Myometrial cell (primary cell): ENCODE measurements at places on chromosomes 2 and 18. TPM values are rescaled to one million over a fixed set of nuclear protein-coding genes. Genes with fewer than 3 reads are reported as not detected.

Gene FAHD2B
- 11.2 and 11.9 TPM in 2 replicates for total RNA-seq

Gene ZBTB7C
- total RNA-seq: not detected in 2 replicates

Gene LYG1
- 1.1 TPM in 1 of 2 replicates, not detected in the other for total RNA-seq

Gene SERPINB8
- total RNA-seq: 19.8 and 23.9 TPM in 2 replicates

Gene OTOS
- not detected in 2 replicates for total RNA-seq

Gene DARS1
- 68.9 and 93.6 TPM in 2 replicates for total RNA-seq

Gene GPR17
- not detected in 2 replicates for total RNA-seq

Gene IMPA2
- total RNA-seq: 16.8 and 21.3 TPM in 2 replicates

Gene CPLX4
- not detected in 2 replicates for total RNA-seq

Gene DPP10
- not detected in 2 replicates for total RNA-seq

Gene MBP
- total RNA-seq: 16.4 and 28.5 TPM in 2 replicates

Gene BUB1
- 51.6 and 57.4 TPM in 2 replicates for total RNA-seq

Gene NRP2
- total RNA-seq: 48.9 and 75.0 TPM in 2 replicates

Gene FHOD3
- under 0.01 and 0.29 TPM in 2 replicates for total RNA-seq

Gene DNAH6
- total RNA-seq: 0.29 and 0.35 TPM in 2 replicates

Gene IL36RN
- total RNA-seq: not detected in 2 replicates

Gene RNF152
- 2.1 and 4.3 TPM in 2 replicates for total RNA-seq

Gene LYG2
- total RNA-seq: not detected in 2 replicates

Gene TEKT4
- total RNA-seq: not detected in 2 replicates

Gene TUBA3E
- not detected in 2 replicates for total RNA-seq

Gene SALL3
- total RNA-seq: not detected in 2 replicates

Gene AOX1
- 116 and 131 TPM in 2 replicates for total RNA-seq

Gene SCN3A
- total RNA-seq: not detected in 2 replicates

Gene CCDC74A
- total RNA-seq: 20.0 and 30.3 TPM in 2 replicates

Gene PNKD
- 56.2 and 61.1 TPM in 2 replicates for total RNA-seq

Gene REEP1
- total RNA-seq: not detected in 2 replicates

Gene ICOS
- total RNA-seq: not detected in 2 replicates

Gene ANO7
- total RNA-seq: 0.29 TPM in 1 of 2 replicates, not detected in the other

Gene AFF3
- under 0.01 TPM in 1 of 2 replicates, not detected in the other for total RNA-seq

Gene TMEM169
- total RNA-seq: 1.1 and 2.0 TPM in 2 replicates

Gene RBBP8
- total RNA-seq: 26.8 and 44.5 TPM in 2 replicates

Gene COA5
- 20.9 and 29.4 TPM in 2 replicates for total RNA-seq

Gene ACVR1C
- total RNA-seq: not detected in 2 replicates

Gene TUBA4B
- total RNA-seq: not detected in 2 replicates

Gene C2orf69
- total RNA-seq: 11.2 and 12.7 TPM in 2 replicates

Gene UGT1A4
- total RNA-seq: not detected in 2 replicates

Gene NT5C1B
- total RNA-seq: not detected in 2 replicates

Gene KCNK3
- not detected in 2 replicates for total RNA-seq

Gene MAP3K19
- total RNA-seq: not detected in 2 replicates

Gene PNPT1
- 10.7 and 20.4 TPM in 2 replicates for total RNA-seq

Gene SH3RF3
- total RNA-seq: 11.9 and 15.9 TPM in 2 replicates

Gene TM4SF20
- not detected in 2 replicates for total RNA-seq

Gene REG3G
- not detected in 2 replicates for total RNA-seq

Gene PRSS56
- not detected in 2 replicates for total RNA-seq

Gene ELAC1
- 6.4 and 7.5 TPM in 2 replicates for total RNA-seq

Gene HS1BP3
- total RNA-seq: 28.9 and 29.1 TPM in 2 replicates

Gene COL3A1
- total RNA-seq: 2,539 and 2,849 TPM in 2 replicates

Gene GDF7
- total RNA-seq: under 0.01 and 0.53 TPM in 2 replicates

Gene GPR45
- not detected in 2 replicates for total RNA-seq

Gene CCDC85A
- total RNA-seq: 1.6 and 3.7 TPM in 2 replicates

Gene CLEC4F
- total RNA-seq: not detected in 2 replicates

Gene PSME4
- 27.1 and 32.8 TPM in 2 replicates for total RNA-seq

Gene NMUR1
- not detected in 2 replicates for total RNA-seq

Gene KCNS3
- 0.18 and 0.86 TPM in 2 replicates for total RNA-seq

Gene DTNA
- 9.0 and 21.3 TPM in 2 replicates for total RNA-seq

Gene GPR39
- 9.2 and 13.5 TPM in 2 replicates for total RNA-seq
